Inflammatory macrophage treated with lipopolysaccharide for 4 hours (primary cell): ENCODE measurements at places on chromosomes 2 and 18.

DNA sequence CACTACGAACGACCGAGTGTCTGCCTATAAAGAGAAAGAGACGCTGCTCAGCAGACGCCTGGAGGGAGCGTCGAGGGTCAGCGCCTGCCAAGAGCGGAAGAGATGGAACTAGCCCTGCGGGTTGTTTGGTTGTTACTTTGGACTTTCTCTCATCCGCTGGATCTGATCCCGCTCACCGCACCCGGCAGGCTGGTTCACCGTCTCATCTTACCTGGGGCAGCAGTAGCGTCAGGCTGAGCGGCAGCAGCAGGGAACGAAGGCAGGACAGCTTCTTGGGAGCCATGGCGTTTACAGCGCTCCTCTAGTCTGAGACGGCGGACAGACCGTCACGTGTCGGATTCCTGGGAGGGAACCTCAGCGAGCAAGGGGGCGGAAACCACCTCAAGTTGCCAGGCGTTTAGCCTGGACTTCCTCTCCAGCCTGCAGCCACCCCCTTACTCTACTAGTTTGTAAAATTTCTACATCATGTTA, 1.9 kb downstream of the GLB1L start:
- DNase-seq, result peak; percentile 65

DNA sequence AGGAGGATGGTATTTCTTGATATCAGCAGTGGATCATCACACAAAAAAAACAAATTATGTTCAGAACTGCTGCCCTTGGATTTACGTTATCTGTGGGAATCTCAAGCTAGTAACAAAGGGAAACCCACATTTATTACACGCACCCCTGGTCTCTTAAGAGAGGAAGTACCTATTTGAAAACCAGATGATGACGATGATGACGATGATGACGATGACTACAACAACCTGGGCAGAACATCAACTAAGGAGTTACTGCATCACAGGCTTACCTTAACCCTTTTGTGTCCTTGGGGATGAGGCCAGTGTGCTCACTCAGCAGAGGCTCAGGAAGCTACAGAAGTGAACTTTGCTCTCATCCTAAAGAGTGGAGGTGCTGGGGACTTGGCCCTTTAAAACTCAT, 169.4 kb downstream of the FSHR start:
- DNase-seq, result no peak

DNA sequence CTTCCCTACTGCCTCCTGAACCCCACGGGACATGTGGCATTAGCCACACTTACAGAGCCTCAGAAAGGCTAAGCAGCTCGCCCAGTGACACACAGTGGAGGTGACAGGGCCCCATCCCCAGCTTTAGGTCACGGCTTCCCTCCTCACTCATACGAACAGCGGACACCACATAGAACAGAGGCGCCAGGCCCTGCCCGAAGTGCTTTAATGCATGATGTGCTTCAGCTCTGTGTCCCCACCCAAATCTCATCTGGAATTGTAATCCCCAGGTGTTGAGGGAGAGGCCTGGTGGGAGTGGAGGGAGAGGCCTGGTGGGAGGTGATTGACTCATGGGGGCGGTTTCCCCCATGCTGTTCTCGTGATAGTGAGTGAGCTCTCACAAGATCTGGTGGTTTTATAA, 135.3 kb downstream of the PTGR3 start:
- DNase-seq, result no peak

DNA sequence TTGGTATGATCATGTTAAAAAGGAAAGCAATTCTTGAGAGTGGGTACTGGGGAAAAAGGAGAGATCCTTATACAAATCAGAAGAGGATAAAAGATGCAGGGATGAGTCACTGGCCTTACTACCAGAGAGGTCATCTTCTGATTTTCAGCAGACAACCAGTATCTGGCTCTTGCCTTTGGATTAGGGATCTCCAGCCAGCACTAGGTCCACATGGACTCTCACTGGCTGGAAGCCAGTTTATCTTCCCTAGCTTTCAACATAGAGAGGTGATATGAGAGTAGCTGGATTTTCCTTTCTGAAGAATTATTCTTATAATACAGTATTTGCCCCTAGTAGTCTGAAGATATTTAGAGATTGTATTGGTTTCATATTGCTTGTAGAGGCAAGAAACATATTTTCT, 30.2 kb downstream of the CERKL start:
- DNase-seq, result no peak

DNA sequence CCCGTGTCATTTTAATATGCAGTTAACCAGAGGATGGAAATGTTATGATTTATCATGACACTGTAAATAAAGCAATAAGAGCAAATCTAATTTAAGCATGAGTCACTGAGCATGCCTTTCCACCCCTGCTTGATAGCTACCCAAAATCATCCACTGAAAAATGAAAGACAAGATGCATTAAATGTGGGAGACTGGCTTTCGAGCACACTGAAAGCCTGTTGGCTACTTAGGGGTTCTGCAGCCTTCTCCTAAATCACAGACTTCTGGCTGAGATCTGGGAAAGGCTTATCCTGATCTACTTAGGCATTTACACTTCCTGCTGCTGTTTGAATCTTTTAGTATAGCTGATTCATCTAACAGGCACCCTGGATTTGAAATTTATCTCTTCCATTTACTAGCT, 778.3 kb upstream of the CDH7 start:
- DNase-seq, result no peak

- no peak for DNase-seq
Observed at GRCh38 chr18:6222271-6222670, 192.4 kb downstream of the L3MBTL4 start.

DNA sequence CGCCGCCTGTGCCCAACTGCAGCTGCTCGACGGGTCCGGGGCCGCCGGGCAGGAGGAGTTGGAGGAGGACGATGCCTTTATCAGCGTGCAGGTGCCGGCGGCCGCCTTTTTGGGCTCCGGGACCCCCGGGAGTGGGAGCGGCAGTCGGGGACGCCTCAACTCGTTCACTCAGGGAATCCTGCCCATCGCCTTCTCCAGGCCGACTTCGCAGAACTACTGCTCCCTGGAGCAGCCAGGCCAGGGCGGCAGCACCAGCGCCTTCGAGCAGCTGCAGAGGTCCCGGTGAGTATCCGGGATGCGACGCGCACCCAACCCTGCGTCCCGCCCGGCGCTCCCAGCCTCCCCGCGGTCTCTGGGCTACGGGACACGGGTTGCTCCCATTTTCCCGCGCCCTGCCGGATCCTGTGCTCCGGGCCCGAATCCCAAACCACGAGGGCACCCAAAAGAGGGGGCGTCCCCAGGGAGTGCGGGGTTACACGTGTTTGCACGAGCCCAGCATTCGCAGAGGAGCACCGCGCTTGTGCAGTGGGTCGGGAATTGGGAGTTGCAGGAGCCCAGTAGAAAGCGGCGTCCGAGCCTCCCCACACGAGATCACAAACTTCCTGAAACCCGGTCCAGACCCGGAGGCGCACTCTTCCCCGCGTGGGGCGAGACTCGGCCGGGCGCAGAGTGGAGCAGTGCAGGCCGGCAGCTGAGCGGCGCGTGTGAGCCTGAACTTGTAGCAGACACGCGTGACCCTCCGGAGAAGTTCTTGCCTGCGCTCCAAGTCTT, 1.2 kb downstream of the CABLES1 start:
- peak; percentile 5 for DNase-seq

- DNase-seq, result peak; percentile 59
Observed at GRCh38 chr2:120552800-120553481, 182.7 kb upstream of the GLI2 start.

- DNase-seq, result no peak
Observed at GRCh38 chr18:44792456-44793061, 111.9 kb downstream of the SETBP1 start.

GRCh38 chr2:106201661-106202060, 7.6 kb upstream of the UXS1 start:
- peak; percentile 65 for DNase-seq

- DNase-seq, result no peak
Observed at GRCh38 chr18:49839012-49839411, 25.7 kb upstream of the ACAA2 start.
